Neural crest cell (in vitro differentiated cells): ENCODE measurements at places on chromosomes 13 and 19.

GRCh38 chr13:24557081-24557480 is 44.5 kb upstream of the PARP4 start:
- H3K4me1 ChIP-seq: no peaks in the 10 kb centered on the region
- no peak for DNase-seq
- no peak overlapping the region for H3K27ac ChIP-seq
- peaks cover 7% of the 10 kb centered on the region for H3K36me3 ChIP-seq
- no peaks in the 10 kb centered on the region for H3K27me3 ChIP-seq
- no peak overlapping the region for H3K4me3 ChIP-seq

- no peaks in the 10 kb centered on the region for H3K27me3 ChIP-seq
- DNase-seq: no peak
- H3K4me3 ChIP-seq: no peak overlapping the region
- no peaks in the 10 kb centered on the region for H3K4me1 ChIP-seq
Measured at GRCh38 chr13:37429976-37430375, 168.6 kb downstream of the POSTN start.

DNA sequence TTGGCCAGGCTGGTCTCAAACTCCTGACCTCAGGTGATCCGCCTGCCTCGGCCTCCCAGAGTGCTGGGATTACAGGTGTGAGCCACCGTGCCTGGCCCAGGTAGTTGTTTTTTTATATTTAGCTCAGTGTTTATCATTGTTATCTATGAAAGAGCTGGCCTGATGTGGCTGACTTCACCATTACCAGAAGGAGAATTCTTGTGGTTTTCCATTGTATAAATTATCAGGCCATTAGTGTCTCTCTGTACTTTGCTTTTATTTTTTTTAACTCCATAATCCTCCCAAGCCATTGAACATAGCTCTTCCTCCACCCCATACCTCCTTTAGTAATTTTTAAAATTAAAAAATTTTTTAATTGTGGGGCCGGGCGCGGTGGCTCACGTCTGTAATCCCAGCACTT is 24.2 kb downstream of the CERS4 start:
- H3K27me3 ChIP-seq: no peaks in the 10 kb centered on the region
- H3K4me1 ChIP-seq: peaks cover 3% of the 10 kb centered on the region
- DNase-seq: no peak
- H3K4me3 ChIP-seq: no peak overlapping the region
- no peak overlapping the region for H3K27ac ChIP-seq

DNA sequence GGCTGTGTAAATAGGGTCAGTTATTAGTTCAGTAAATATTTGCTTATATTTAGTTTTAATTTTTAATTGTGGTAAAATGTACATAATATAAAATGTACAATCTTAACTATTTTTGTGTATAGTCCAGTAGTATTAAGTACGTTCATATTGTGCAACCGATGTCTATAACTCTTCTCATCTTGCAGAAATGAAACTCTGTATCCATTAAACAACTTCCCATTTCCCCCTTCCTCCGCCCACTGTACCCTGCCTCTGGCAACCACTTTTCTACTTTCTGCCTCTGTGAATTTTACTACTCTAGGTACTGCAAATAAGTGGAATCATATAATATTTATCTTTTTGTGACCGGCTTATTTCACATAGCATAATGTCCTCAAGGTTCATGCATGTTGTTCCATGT is 24.4 kb downstream of the UBAC2 start:
- H3K27me3 ChIP-seq: no peaks in the 10 kb centered on the region
- H3K4me1 ChIP-seq: peaks cover 32% of the 10 kb centered on the region
- H3K27ac ChIP-seq: no peak overlapping the region
- H3K4me3 ChIP-seq: no peak overlapping the region
- DNase-seq: no peak

DNA sequence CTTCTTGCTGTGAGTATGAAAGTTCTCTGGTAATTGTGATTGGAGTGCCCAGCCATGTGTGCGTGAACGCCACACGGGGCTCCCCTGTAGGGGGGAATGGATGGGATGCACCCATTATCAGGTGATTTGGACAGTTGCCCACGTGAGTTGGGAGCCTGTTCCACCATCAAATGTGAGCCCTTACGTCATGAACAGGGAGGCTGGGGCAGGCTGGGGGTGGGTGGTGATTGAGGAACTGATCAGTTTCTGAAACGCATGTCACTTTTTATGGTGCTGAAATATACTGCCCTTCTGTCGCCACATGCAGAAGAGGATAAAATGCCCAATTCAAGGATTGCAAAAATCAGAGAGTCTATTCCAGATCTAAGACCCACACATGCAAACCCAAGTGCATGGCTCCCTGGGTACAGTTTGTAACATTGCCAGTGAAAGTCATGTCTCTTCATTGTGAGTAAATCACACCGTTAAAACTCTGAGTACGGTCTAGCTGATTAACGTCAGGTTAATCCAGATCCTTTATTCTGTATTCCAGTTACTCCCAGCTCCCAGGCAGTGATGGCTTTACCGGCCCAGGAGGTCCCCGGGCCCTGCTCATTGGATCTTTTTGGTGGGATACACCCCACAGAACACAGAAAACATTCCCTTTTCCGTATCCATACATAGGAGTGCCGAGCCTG is 90.2 kb downstream of the RAB20 start:
- DNase-seq: no peak
- H3K4me1 ChIP-seq: peaks cover 8% of the 10 kb centered on the region
- no peaks in the 10 kb centered on the region for H3K27me3 ChIP-seq
- H3K36me3 ChIP-seq: peaks cover 26% of the 10 kb centered on the region

- H3K27ac ChIP-seq: no peak overlapping the region
- DNase-seq: no peak
- no peaks in the 10 kb centered on the region for H3K4me1 ChIP-seq
Measured at GRCh38 chr13:78168981-78169380, 250.3 kb upstream of the EDNRB start.

- no peak overlapping the region for H3K27ac ChIP-seq
- peaks cover 57% of the 10 kb centered on the region for H3K27me3 ChIP-seq
- DNase-seq: no peak
- peak overlapping the region; percentile 7 for H3K4me3 ChIP-seq
- H3K36me3 ChIP-seq: peaks cover 3% of the 10 kb centered on the region
Measured at GRCh38 chr19:50322234-50322633, 6.9 kb downstream of the KCNC3 start.
